HFFc6 (cell line): ENCODE measurements at places on chromosomes 6 and 20.
A peak's percentile ranks its signal among the peaks of the same experiment; 100 is the strongest.

DNA sequence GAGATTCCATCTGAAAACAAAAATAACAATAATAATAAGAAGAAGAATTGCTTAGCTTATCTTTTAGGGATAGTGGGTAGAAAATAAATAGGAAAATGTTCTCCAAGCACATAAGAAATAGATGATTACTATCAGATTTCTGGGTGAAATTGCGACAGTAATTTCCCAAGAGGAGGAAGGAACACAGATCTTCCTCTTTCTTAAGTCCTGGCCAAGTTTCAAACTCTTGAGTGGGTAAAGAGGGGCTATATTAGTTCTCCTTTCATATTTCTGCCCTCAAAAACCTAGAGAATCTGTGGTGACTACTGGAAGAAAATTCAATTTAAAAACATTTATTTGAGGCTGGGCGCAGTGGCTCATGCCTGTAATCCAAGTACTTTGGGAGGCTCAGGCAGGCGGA lies 63.7 kb downstream of the PHACTR2 start:
- no peak for DNase-seq

GRCh38 chr6:90465686-90466085 lies 121.2 kb downstream of the MAP3K7 start:
- DNase-seq: no peak

DNA sequence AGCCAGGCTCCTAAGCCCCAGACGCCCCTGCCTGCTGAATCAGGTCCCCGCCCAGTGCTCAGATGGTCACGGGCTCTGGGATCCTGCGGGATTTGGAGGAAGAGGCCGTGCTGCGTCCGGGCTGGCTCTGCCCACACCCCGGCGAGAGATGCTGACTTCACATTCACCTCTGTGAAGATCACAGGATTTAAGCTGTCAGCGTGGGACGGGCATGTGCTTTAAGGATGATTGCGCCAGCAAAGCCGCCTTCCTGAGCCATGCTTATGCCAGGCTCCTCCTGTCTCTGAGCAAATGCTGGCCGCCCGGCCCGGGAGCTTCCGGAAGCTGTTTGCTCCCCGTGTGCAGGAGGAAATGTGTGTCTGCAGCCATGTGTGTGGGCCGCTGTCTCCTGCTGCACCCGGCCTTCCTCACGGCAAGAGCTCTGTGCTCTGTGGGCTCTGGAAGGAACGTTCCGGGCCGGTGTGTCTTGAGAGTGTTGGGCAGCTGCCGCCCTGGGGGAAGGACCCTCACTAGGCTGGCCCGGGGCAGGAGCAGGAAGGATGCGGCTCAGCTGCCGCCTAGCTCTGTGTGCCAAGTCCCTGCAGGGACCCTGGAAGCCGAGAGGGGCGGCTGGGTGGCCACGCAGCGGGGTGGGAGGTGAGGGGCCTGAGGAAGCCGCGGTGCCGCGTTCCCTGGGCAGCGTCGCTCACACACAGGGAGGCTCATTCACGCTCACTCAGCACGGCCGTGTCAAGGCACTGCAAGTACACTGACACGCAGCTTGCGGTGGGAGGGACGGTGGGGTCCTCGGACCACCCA lies 19.0 kb upstream of the BHLHE23 start:
- DNase-seq: peak; percentile 11

- no peak for DNase-seq
Observed at GRCh38 chr20:57695012-57695411, 14.8 kb downstream of the PMEPA1 start.

- DNase-seq: no peak
Observed at GRCh38 chr20:51042657-51043247, 19.8 kb upstream of the KCNG1 start.

DNA sequence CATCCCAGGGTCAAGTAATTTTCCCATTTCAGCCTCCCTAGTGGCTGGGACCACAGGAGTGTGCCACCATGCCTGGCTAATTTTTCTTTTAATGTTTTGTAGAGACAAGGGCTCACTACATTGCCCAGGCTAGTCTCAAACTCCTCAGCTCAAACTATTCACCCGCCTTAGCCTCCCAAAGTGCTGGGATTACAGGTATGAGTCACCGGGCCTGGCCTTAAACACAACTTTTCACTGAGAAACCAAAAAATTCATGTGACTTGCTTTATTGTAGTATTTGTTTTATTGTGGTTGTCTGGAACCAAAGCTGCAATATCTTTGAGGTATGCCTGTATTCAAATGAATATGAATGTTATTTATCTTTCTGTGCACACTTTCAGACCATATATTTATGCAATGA lies 72.2 kb downstream of the RWDD2A start:
- peak; percentile 43 for DNase-seq

DNA sequence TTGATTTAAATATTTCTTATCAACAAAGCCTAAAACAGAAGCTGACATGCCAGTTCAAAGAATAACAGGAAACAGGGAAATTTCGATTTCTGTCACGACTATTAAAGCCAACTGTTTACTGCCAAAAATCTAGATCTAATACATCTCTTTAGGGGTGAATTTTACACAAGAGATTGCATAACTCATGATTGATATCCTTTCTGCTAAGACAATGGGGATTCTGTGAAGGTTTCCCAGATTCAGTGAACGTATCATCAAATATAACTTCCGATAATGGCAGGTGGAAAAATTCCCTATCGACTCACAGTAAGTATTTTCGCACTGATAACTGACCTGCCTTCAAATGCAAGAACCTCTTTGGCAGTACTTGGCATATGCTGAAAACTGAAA lies 42.9 kb downstream of the NHSL1 start:
- DNase-seq: no peak

DNA sequence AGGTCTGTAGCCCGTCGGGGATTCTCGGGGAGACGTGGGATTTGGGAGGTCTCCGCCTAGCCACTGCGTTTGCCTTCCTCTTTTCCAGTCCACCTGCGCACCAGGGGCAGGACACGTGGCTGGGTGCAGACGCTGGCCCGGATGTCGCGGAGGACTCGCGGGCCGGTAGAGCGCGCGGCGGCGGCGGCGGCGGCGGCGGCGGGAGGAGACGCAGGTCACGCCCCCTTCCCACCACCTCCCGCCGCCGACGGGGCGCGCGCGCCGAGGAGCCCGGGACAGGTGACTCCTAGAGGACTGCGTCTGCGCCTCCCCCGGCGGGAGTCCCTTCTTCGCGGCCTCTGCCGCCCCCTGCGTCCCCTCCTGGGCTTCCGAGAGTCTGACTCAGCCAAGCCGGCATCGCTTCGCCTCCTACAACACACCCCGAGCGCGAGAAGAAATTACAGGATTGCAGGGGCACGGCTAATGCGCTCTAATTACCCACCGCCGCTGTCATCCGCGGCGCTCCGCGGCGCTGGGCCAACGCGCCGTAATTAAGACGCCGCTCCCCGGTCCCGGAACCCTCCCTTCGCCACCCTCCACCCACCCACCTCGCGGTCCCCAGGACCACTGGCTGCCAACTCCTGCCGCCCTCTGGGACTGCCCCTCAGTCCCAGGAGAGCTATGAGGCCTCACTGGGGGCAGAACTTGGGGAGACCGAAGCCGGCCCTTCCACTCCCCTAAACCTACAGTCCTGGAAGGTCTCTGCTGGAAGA lies 124.5 kb downstream of the MRPL14 start:
- peak; percentile 7 for DNase-seq

GRCh38 chr20:57383447-57384347 lies 7.5 kb upstream of the RBM38 start:
- DNase-seq: no peak

- no peak for DNase-seq
Observed at GRCh38 chr6:161265554-161265953, 8.3 kb downstream of the AGPAT4 start.

- no peak for DNase-seq
Observed at GRCh38 chr20:49563015-49563980, 4.6 kb downstream of the PTGIS start.

GRCh38 chr20:14264869-14265268 lies 72.5 kb downstream of the FLRT3 start:
- peak; percentile 13 for DNase-seq

GRCh38 chr6:5998711-5999687 lies 7.7 kb downstream of the NRN1 start:
- DNase-seq: no peak

DNA sequence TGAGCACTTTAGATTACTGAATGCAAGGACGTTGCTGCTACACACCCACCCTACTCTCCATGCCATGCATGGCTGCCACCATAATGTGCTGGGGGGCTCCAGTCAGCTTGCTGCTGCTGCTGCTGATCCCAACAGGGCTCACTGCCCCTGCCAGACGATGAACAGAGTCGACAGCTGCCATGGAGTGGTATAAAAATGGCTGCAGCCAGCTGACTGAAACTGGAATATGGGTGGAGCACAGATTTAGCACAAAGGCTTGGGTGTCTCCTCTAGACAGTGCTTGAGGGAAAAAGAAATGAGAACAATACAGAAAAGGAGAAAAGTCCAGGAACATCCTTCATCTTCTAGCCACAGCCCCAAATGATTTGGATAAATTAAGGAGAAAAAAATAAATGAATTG lies 150.7 kb downstream of the PDSS2 start:
- DNase-seq: no peak

DNA sequence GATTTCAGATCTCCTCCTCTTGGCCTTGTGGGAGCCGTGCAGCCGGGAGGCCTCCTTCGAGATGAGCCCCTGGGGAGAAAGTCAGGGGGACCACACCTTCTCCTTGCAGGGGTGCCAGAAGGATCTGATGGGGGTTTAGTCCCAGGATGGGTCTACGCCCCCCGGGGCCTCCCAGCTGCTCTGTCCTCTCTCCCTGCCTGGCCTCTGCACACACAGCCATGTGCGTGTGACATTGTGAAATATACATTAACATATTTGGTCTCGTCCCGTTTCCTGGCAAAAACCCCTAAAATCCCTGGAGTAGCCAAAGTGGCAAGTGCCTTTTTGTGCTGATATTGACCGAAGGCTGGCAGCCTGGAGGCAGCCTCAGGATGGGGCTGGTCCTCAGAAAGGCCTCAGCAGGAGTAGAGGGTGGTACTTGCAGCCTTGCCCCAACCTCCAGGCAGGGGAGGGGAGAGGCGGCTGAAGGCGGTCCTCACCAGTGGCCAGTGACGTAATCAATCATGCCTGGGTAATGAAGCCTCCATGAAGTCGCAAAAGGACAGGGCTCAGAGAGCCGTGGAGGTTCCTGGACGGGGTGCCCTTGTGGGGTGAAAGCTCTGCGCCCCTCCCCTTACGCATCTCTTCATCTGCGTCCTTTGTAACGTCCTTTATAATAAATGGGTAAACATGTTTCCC lies 5.1 kb upstream of the HELZ2 start:
- DNase-seq: no peak

DNA sequence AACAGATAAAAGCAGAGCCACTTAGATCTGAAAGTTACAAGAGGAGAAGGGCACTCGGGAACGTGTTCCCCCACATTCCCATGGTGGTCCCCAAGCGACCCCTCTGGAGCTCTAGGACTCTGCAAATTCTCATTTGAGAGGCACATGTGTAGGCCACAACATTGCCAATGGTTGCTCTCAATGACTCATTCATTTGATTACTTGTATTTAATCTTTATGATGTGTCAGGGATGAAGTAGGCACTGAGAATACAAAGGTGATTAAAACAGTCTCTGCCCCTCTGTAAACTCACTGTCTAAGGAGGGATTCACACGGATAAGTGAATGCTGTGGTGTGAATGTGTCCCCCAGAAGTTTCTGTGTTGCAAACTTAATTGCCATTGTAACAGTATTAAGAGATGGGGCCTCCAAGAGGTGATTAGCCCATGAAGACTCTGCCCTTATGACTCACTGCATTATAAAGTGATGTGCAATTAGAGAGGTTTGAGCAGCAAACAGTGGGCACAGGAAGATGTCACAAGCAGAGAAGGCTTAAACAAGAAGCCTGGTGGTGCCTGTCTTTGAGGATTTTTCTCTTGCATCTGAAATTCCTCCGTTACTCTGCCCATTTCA lies 34.0 kb upstream of the TRAM2 start:
- DNase-seq: peak; percentile 67

GRCh38 chr6:159931112-159931511 lies 37.8 kb upstream of the IGF2R start:
- no peak for DNase-seq

DNA sequence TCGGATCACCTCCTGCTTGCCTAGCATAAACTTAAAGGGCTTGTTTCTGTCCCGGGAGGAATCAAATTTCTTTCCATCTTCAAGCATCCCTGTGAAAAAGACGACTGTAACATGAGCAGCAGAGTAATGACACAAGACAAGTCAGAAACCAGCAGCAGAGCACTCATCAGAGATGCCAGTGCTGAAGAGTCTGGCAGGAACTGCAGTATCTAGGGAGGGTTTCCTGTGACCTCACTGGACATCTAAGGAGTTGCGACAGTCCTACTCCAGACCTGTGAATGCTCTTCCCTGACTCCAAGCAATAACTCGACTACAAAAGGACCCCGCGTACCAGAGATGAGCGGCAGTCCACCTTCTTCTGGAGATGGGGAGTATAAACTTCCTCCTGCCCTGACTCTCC lies 17.3 kb downstream of the FKBP1A start:
- peak; percentile 65 for DNase-seq

- DNase-seq: no peak
Observed at GRCh38 chr6:1890071-1890470, 280.4 kb downstream of the FOXC1 start.

DNA sequence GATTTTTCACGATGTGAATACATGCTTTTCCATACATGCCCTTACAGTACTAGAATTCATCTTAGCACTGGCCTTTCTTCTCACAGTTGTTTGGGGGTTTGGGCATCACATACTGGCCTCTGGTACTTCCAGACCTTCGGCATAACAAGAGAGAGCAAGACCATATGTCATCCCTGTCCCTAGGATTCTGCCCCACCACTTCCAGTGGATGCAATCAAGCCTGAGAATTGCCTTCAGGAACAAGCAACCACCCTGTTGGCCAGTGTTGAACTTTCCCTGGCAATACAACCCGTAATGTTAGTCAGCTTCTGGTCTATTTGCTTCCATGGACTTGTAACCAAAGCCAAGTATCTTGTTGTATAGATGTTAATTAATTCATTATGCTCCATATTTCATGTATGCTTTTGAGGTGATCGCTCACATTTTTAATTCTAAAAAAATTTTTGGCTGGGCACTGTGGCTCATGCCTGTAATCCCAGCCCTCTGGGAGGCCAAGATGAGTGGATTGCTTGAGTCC lies 15.4 kb upstream of the SLPI start:
- DNase-seq: no peak

- DNase-seq: no peak
Observed at GRCh38 chr6:22442826-22443225, 126.5 kb upstream of the HDGFL1 start.

DNA sequence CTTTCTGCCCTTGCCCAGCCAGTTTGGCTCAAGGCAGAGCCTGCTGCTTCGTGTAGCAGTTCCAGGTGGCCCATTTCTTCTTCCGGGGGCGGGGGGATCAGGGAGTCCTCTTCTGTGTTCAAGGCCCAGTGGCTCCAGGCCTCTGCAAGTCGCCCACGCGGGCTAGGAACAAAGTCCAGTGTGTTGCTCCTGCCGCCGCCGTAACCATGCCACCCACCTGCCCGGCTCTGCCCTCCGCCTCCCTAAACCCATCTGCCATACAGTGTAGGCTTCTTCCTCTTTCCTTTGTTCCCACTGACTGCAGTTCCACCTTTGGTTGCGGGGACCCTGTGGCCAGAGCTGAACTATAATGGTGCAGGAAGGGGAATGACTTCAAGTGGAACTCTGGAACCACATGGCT lies 43.9 kb upstream of the SRF start:
- no peak for DNase-seq

GRCh38 chr6:4906293-4907276 lies 97.3 kb downstream of the RPP40 start:
- no peak for DNase-seq

GRCh38 chr6:96381246-96381645 lies 140.4 kb upstream of the UFL1 start:
- DNase-seq: no peak

GRCh38 chr6:29232725-29233124 lies 62.0 kb downstream of the OR2J2 start:
- DNase-seq: no peak
